ENCODE measurements at places on chromosomes 12 and 14.
A peak's percentile ranks its signal among the peaks of the same experiment; 100 is the strongest.

GRCh38 chr12:127101076-127101475 is 1165.9 kb upstream of the TMEM132C start:
- no peak for DNase-seq

DNA sequence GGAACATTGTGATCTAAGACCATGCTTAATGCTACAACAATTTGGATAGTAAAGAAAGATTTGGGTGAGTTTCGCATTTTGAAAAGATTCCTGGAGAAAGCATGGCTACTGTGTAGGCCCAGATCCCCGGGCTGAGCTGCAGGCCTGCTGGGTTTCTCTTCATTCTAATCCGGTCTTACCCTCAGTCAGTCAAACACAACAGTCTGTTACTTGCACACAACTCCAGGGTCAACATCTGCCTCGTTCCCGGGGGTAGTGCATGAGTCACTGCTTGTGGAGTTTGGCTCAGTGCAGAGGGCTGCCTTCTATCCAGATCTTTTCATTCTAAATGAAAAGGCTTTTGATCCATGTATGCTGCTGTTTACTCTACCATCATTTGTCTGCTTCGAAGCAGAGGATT is 60.4 kb upstream of the SEL1L start:
- DNase-seq, result peak; percentile 28

DNA sequence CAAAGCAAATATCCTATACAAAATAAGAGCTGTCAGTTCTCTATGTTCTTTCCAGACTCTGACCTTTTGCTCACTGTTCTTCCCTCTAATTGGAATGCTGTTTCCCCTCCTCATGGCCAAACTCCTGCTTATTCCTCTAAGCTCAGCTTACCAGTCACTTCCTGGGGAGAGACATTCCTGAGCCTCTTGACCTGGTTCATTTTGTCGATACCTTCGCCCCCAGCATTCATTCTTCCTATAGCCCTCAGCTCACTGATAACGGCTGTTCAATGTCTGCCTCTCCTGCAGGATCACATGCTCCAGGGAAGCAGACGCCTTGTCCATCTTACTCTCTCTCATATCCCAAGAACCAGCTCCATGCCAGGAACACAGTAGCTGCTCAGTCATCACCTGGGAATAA is 431.0 kb downstream of the MED13L start:
- no peak for DNase-seq

GRCh38 chr12:104752881-104753280 is 205.2 kb downstream of the SLC41A2 start:
- no peak for DNase-seq

GRCh38 chr12:48780381-48781025 is 8.4 kb downstream of the ADCY6 start:
- DNase-seq, result no peak

DNA sequence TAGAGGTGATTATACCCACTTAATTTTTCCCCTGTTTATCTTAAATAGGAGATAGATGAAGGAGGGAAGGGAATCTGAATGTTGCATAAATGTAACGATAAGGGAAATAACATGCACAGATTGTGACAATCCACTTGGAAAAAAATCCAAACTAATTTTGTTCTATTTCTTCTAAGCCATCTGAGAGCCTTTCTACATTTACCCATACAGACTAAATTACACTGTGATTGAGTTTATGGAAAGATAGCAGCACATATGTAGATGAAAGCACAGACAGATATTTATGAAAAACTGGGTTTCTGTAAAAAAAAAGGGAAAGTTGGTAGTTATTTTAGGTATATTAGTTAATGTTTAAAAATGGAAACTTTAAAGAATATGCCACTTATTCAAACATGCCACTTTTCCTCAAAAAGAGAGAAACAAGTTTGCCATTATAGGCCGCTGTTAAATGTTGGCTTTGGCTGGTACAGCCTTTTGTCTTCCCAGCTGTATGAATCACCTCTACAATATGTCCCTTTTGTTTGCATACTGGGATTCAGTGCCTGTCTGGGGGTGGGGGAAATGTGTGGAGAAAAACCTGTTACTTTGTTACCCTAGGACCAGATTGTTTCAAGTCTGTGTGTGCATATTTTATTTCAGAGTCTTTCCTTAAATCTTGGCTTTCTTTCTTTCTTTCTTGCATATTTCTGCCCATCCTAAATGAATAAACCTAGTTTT is 470.2 kb upstream of the LMO3 start:
- no peak for DNase-seq

GRCh38 chr12:98868076-98868475 is 223.0 kb downstream of the APAF1 start:
- DNase-seq, result no peak

DNA sequence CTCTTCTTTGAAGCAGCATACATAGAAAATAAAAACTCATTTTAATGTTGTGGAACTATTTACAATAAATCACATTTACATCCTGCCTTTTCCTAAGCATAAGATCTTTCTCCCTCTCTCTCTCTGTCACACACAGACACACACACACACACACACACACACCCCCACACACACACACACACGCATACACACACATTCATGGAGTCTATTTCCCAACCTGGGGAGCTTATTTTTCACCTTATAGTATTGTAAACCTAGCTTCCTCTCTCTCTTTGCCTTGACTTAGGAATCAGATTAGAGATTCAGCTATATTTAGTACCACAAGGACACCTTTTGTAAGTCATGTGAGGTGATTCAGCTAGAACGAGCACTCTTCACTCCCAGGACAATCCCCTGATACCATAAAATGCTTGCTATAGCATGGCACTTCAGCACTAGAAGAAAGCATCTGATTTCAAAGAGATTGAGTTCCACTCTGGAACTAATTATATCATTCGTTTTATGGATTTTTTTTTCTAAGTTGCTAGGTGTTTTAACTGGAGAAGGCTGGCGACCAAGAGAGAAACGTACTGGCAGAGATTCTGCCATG is 23.6 kb downstream of the TMEM30B start:
- DNase-seq, result no peak

GRCh38 chr12:96121271-96121711 is 72.9 kb upstream of the ELK3 start:
- DNase-seq, result no peak

- DNase-seq, result no peak
These were observed 118.6 kb downstream of the PLXNC1 start for GRCh38 chr12:94266796-94267536.

- no peak for DNase-seq
These were observed 18.8 kb downstream of the TNFAIP2 start for GRCh38 chr14:103142026-103142425.

DNA sequence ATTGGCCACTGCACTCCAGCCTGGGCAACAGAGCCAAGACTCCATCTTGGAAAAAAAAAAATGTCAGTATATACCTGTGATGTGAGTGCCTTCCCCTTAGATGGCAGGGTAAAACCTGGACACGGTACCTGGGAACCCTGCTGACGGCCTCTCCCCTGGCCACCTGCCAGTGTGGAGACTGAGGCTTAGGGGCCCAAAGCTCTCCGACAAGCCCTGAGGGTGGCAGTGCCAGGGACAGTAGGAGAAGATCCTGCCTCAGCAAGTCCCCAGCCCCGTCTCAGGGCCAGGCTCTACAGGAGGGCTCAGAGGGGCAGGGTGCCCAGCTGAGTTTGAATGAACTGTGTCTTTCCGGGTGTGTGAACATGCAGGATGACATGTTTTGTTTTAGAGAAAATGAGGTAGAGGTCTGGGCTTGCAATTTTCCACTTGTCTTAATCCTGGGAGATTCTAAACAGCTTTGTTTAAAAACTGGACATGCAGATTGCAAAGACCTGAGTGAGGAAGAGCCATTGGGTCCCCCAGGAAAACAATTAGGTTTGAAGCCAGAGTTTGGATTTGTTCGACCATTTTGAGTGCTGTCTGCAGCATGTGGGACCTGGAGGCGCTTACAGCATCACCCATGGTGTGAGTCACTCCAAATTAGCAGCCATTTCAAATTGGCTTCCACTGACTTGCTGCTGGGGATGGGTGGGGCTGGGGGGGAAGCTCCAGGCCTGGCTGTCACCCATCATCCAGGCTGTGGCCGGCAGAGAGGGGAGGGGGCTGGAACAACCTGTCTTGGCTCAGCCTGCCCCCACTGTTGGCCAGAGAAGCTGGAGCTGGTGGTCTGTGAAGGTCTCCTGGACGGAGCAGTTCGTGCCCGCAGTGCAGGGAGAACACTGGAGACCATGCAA is 10.8 kb downstream of the TSPAN9 start:
- no peak for DNase-seq

DNA sequence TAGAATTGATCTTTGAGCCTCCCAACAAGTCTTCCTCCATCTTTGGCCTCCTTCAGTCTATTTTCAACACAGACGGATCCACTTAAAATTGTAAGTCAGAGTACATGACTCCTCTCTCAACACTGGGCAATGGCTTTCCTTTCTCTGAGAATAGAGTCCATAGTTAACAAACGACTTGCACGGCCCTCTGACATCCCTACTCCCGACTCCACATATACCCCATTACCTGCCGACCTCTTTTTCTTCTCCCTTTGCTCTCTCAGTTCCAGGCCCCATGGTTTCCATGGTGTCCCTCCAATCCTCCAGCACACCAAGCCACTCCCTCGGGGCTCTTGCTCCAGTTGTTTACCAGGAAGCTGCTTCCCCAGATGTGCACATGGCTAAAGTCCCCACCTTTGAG is 84.7 kb downstream of the DNAI7 start:
- no peak for DNase-seq

DNA sequence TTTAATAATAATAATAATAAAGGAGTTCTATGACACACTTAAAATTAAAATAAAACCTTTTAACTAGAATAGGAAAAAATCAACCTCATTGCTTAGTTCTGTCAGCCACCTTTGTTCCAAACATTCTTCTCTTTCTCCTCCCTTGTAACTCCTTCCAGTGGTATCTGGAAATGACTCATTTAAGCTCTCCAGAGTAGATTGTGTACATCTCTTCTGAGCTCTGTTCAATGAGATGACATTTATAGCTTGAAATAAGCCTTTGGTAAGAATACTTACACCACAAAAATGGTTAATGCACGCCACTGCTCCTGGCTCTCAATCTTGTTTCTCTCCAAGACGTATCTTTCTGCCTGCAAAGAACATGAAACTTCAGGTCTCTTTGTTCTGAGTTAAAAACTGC is 70.3 kb downstream of the STAB2 start:
- no peak for DNase-seq

- DNase-seq, result no peak
These were observed 80.6 kb downstream of the CCDC59 start for GRCh38 chr12:82277582-82277981.

DNA sequence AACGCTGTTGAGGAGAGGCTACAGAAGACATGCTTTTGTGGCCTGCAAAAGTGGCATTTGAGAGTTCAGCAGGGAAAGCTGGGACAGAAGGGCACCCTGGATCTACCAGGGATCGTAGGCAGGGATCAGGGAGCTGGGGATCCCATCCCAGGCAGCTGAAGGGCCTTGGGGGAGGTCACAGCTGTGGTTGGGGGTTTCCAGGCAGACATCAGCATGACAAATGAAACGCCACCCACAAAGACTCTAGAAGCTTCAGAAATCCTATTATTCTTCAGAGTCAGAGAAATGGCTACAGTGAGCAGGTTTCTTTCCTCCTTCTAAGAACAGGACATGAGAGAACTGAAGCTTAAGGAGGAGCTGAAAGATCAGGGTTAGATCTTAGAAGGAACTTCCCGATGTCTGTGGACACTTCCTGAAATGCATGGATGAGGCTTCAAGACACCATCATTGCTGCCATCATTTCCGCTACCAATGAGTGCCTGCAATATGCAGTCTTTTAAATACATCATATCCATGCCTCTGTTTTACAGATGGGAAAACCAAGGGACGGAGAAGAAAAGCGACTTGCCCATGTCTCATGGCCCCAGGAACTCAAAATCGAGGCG is 104.3 kb downstream of the RBM19 start:
- DNase-seq, result no peak

- no peak for DNase-seq
These were observed 292.0 kb downstream of the RPAP3 start for GRCh38 chr12:47413806-47414205.

- DNase-seq, result no peak
These were observed 156.0 kb downstream of the SAMD4A start for GRCh38 chr14:54722791-54723432.

GRCh38 chr12:42474391-42474790 is 115.2 kb downstream of the PRICKLE1 start:
- no peak for DNase-seq

GRCh38 chr12:50224026-50224692 is 57.0 kb upstream of the CERS5 start:
- DNase-seq, result no peak

DNA sequence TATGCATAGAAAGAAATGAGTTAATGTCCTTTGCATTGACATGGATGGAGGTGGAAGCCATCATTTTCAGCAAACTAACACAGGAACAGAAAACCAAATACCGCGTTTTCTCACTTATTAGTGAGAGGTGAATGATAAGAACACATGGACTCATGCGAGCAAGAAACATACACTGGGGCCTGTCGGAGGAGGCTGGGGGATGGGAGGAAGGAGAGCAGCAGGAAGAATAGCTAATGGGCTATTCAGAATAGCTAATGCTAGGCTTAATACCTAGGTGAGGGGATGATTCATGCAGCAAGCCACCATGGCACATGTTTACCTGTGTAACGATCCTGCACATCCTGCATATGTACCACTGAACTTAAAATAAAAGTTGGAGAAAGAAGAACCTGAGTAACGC is 29.1 kb upstream of the SYT1 start:
- DNase-seq, result no peak

GRCh38 chr14:75442642-75443041 is 14.8 kb downstream of the JDP2 start:
- no peak for DNase-seq

DNA sequence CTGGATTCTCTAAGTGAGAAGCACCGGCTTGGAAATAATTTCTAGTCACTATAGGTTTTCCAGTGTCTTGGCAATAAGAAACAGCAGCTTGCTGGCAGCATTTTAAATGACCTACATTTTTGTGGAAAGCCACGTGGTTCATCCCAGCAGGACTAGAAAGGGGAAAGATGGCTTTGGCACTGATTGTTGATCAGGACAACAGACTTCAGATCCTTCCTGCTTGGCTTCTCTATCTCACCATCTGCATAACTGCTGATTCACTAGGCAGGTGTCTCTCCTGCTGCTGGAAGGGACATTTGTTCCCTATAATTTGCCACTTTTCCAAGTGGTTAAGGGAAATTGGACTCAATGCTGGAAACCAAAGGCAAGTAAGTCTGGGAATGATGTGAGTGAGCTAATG is 131.0 kb downstream of the TTC8 start:
- no peak for DNase-seq
